GM12865 (cell line): ENCODE measurements at places on chromosomes 7 and 10.
A peak's percentile ranks its signal among the peaks of the same experiment; 100 is the strongest.

GRCh38 chr7:54846273-54846672 lies 87.3 kb upstream of the SEC61G start:
- no peak for DNase-seq

DNA sequence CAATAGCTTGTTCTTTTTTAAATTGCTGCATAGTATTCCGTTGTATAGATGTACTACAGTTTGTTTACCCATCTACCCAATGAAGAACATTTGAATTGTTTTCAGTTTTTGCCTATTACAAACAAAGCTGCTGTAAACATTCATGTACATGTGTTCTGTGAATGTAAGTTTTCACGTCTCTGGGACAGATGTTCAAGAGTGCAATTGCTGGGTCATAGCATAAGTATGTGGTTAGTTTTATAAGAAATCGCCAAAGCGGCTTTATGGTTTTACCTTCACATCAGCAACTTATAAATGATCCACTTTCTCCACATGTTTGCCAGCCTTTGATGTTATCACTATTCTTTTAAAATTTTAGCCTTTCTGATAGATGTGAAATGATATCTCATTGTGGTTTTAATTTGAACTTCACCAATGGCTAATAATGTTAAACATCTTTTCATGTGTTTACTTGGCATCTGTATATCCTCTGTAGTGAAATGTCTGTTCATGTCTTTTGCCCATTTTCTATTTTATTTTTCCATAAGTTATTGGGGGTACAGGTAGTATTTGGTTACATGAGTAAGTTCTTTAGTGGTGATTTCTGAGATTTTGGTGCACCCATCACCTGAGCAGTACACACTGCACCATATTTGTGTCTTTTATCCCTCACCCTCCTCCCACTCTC lies 73.5 kb downstream of the TBXAS1 start:
- DNase-seq, result no peak

DNA sequence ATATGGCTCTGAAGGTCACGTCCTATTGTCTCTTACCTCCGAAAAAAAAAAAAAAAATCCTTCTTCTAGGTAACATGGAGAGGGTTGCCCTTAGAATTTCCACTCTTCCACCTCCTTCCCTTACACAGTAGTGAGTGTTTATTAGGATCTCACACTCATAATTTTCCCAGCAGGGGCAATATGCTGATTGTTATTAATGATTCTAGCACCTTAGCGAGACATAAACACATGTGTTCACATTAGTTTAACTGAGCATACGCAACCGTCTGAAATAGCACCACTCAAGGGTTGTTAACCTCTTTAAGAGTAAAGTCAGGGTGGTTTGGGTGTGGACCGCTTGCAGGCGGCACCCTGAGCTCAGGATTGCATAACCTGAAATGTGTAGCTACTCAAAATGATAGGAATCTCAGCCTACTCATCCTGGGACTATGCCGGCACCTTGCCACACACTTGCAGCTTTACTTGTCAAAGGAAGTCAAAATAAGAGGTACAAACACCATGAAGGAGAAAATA lies 52.2 kb downstream of the CPEB3 start:
- peak; percentile 17 for DNase-seq

GRCh38 chr7:150952331-150953050 lies 25.6 kb downstream of the KCNH2 start:
- no peak for DNase-seq
